Bone marrow (tissue), 2 donors: ENCODE measurements at places on chromosomes 16 and 17.

DNA sequence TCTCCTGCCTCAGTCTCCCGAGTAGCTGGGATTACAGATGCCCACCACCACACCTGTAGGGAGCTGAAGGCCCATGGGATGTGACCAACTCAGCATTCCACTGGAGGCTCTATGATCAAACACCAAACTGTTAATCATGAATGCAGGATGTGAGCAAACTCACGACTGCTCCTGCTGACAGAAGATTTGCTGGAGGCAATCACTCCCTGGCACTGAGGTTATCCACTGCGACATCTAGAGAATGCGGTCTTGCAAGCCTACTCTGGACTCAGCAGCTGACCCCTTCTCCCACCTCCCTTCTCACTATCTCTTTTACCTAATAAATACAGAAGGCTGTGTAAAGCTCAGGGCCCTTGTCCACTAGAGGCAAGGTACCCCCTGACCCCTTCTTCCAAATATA is 4.9 kb downstream of the TEX14 start:
- DNase-seq: no peak

- no peak for DNase-seq
Measured at GRCh38 chr17:45782889-45783592, 1.1 kb upstream of the CRHR1 start.

DNA sequence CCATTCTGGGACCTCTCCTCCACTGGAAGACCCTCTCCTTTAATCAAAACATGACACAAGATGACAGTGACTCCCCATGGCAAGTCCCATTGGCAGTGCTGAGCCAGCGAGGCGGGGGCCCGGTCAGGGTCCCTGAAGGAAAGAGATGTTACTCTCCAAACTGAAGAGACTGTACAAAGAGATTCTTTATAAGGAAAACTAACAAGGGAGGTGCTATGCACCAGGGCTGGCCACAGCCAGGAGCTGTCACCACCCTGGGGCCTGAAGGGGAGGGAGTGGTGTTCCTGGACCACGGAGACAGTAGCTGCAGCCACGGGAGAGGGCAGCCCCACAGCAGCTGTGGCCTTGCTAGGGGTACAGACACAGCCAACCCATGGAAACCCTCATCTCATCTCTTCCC is 123.1 kb downstream of the XYLT1 start:
- DNase-seq: no peak

- no peak for DNase-seq
Measured at GRCh38 chr17:65198653-65199382, 61.6 kb downstream of the RGS9 start.

GRCh38 chr17:81666092-81666341 is 388 bp downstream of the OXLD1 start:
- no peak for DNase-seq

DNA sequence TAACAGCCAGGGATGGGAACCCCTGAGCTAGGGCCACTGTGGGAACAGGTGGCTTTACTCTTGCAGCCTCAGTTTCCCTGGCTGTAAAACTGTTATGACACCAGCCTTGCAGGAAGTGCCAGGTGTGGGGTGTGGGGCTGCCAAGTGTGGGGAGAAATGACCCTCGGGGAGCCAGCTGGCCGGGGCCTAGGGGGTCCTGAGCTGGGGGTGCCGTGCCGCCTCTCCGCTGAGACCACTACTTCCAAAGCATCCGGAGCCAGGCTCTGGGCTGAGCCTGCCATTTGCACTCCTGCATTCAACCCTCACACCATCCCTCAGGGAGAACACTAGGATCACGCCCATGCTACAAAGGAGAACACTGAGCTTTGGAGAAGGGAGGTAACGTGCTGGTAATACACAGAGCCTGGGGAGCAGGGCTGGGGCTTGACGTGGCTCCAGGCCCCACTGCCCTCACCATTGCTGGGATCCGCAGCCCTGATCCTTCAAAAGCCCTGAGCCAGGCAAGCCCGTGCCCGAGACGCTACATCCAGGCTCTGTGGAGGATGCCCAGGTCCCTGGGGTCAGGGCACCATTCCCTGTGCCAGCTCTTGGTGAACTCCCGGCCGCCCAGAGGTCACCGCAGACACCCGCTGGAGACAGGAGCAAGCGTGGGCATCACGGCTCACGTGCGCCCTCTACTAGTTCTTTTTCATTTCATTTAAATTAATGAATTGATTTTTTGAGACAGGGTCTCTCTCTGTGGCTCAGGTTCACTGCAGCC is 28.8 kb upstream of the GINS2 start:
- no peak for DNase-seq

GRCh38 chr17:57747221-57748017 is 2.3 kb upstream of the CCDC182 start:
- DNase-seq: peak; percentile 34

- DNase-seq: no peak
Measured at GRCh38 chr17:3766779-3767178, 34.2 kb downstream of the ITGAE start.

- DNase-seq: no peak
Measured at GRCh38 chr17:31499771-31500554, 108.5 kb downstream of the RAB11FIP4 start.

DNA sequence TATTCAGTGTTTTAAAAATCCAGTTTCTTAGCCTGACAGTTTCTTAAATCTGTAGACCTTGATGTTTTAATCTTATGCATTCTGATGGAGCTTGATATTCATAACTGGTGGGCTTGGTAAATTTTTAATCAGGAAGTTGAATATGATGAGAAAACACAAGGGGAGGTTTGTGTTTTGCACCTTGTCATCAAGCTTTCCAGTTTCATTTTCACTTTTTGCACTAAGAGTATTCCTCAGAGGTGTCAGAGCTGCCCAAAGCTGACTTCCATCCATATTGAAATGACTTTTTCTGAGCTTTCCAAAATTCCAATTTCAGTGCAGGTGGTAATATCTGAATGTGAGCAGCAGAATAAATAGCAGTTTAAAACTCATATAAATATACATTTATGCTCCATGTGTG is 555.0 kb upstream of the RBFOX1 start:
- DNase-seq: no peak

DNA sequence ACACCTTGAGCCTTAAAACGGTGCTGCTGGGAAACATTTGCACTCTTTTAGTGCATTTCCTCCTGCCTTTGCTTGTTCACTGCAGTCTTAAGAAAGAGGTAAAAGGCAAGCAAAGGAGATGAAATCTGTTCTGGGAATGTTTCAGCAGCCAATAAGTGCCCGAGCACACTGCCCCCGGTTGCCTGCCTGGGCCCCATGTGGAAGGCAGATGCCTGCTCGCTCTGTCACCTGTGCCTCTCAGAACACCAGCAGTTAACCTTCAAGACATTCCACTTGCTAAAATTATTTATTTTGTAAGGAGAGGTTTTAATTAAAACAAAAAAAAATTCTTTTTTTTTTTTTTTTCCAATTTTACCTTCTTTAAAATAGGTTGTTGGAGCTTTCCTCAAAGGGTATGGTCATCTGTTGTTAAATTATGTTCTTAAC is 4.4 kb downstream of the SOX9 start:
- DNase-seq: no peak

DNA sequence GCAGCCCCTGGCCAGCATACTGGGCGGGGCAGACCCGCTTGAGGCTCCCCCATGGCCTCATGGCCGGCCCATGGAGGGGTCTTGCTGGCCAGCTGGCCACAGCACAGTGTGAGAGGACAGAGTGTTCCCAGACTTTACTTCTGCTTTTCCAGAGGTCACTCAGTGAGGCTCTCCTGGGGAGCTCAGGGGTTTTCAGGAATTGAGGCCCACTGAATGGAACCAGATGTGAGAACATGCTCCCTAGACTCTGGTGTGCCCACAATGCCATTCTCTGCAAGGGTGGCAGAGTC is 21.2 kb downstream of the ATP6V0D1 start:
- no peak for DNase-seq

GRCh38 chr17:82894389-82894788 is 54.6 kb upstream of the ZNF750 start:
- DNase-seq: no peak

DNA sequence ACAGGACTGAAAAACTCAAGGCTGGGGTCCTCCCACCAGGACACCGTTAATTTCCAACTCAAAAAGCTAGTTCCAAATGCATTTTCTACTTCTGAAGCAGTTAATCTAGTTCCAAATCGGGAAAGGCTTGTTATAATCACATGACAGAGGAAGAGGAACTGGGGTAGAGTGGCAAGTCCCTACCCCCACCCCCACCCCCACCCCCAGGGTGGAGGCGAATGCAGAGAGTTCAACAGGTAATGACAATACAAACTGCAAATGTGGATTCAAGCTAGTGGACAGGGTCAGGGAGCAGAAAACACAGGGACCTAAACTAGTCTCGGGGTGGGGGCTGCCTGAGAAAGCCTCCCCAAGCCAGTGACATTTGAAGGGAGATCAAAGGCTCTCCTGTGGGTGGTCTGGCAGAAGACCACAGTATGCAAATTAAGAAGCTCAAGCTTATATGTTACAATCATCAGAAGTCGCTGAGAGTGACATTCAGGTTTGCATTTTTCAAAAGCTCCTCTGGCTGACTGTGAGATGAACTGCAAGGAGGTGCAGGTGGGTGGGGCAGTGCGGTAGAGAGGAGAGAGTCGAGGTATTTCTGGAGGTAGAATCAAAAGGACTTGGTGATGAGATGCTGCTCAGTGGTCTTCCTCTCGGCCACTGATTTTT is 56.4 kb upstream of the SLC25A19 start:
- no peak for DNase-seq

DNA sequence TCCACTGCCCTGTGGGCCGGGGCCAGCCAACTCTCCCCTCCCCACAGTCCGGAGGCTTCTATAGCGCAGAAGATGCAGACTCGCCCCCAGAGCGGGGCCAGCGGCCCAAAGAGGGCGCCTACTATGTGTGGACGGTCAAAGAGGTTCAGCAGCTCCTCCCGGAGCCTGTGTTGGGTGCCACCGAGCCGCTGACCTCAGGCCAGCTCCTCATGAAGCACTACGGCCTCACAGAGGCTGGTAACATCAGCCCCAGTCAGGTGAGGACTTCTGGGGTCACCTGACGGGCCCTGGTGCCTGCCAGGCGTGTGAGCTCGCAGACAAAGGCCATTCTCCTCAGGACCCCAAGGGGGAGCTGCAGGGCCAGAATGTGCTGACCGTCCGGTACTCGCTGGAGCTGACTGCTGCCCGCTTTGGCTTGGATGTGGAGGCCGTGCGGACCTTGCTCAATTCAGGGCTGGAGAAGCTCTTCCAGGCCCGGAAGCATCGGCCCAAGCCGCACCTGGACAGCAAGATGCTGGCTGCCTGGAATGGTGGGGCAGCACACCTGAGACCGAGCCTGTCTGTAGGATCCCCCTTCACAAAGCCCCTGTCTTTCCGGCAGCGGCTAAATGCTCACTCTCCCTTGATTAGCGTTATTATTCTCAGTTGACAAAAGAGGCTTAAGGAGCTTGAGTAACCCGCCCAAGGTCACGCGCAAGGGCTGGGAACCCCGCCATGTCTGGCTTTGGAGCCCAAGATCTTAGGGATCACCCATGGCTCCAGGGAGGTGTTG is 3.9 kb downstream of the SPATA20 start:
- DNase-seq: no peak

GRCh38 chr16:12094537-12095265 is 118.2 kb downstream of the SNX29 start:
- DNase-seq: no peak

DNA sequence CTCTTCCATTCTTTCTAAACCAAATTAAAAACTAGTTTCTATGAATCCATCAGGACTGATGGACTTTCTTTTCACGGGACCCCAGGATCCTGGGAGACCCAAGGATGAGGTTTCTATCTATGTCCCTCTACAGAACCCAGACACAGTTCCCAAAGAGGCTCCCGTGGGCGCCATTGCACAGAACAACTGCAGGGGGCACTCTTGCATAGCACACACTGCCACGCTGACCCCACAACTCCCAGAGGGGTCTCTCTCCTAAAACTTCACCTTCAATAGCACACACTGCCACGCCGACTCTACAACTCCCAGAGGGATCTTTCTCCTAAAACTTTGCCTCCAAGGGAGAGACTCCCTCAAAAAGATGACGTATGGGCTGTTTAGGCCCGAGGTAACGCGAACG is 9.0 kb downstream of the ABR start:
- no peak for DNase-seq

- DNase-seq: no peak
Measured at GRCh38 chr17:44318077-44318892, 6.3 kb downstream of the SLC25A39 start.

DNA sequence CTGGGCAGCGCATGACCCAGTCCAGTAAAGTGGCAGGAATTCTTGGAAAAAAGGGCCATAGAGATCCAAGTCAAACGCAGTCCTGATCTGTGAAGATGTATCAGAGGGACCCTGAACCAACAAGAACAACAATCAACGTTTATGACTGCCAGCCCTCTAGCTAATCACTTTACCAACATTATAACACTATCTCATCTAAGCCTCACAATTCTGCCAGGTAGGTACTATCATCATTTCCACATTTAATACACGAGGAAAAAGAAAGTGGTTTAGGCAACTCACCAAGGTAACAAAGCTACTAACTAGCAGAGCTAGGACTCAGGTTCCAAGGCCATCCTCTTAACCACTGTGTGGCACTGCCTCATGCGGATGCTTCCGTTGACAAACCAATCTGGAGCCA is 28.1 kb downstream of the TEX2 start:
- DNase-seq: no peak

DNA sequence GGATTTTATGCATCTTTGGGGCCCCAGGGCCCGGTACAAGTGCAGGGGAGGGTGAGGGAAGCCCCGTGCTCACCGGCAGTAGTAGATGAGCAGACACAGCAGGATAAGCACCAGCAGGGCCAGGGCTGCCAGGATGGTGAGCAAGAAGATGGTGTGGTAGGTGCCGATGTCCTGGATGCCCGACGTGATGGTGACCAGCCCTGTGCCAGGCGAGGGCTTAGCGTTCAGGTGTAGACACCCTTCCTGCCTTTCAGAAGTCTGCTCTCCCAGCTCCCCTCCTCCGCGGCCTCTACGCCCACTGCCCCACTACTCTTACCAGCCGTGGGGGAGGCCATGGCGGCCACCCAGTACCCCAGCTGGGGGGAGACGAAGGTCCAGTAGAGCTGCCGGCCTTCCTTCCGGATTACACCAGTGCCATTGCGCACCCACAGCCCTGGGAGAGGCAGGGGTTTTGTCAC is 8.0 kb downstream of the FAM171A2 start:
- no peak for DNase-seq

DNA sequence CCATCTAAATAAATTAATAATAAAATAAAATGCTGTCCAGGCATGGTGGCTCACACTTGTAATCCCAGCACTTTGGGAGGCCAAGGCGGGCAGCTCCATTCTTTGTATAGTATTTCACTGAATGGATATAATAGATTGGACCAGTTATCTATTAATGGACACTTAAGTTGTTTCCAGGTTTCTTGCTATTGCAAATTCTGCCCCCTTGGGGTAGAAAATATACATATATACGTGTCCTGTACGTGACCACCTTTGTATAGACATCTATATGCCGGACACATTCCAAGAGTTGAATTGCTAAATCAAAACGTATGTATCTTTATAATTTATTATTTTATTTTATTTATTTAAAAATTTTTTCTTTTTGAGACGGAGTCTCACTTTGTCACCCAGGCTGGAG is 3.9 kb upstream of the EXOC7 start:
- DNase-seq: no peak
